ENCODE measurements at places on chromosomes 11 and 22. TPM values are rescaled to one million over a fixed set of nuclear protein-coding genes. Genes with fewer than 3 reads are reported as not detected.
A peak's percentile ranks its signal among the peaks of the same experiment; 100 is the strongest.

DNA sequence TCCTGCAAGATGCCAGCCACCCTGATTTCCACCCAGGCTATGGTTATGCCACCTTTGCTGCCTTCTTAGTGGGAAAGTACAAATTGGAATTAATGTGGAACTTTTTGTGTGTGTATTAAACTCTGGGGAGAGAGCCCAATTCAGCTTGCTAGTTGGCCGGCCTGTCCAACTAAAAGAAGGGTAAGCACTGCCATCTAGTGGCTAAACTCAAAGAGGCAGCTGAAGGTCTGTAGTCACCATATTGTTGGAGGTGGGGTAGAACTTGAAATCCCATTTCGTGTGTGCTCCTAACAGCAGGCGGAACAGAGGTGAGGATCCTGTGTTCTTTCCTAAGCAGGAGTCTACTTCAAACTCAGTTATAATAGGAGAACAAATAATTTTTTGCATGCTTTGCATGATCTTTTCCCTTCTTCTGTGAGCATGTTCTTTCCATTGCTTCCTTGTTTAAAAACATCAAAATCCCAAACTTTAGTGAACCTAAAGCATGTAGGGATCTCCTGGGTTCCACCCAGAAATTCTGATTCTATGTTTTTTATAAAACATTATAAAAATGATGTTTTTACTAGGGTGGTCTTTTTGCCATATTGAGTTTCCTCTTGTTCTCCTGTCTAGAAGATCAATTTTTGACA is 138.8 kb upstream of the SORL1-AS1 start:
- H3K4me1 ChIP-seq: peaks cover 13% of the 10 kb centered on the region
- H3K27ac ChIP-seq: no peak overlapping the region
- DNase-seq: peak; percentile 60
- peaks cover 2% of the 10 kb centered on the region for H3K36me3 ChIP-seq
- H3K4me3 ChIP-seq: no peak overlapping the region

Gene ACRV1
- 0.26 TPM for total RNA-seq

Gene CNIH2
- total RNA-seq: 0.17 TPM

Gene MS4A18
- total RNA-seq: not detected

Gene CARNS1
- total RNA-seq: under 0.01 TPM
